ENCODE measurements at places on chromosomes 4 and X.

DNA sequence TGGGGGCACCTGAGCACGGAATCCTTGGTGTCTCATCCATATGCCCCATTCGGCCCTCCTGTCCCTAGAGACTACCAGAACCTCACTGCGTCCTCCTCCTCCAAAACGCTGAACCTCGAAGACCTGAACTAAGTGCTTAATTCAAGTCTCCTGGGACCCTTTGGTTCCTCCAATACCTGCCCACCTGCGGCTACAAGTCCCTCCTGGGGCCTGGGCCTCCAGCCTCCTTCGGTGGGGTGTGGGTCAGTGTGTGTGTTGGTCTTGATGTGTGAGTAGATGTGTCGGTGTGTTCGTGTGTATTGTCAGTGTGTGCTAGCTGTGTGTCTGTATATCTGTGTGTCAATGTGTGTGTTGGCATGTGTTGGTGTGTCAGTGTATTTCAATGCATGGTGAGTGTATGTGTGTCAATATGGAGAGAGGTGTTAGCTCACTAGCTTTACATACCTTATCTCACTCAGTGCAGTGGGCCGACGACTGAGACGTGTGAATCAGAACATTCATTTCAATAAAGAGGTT lies 2.6 kb upstream of the SEPTIN6 start:
- DNase-seq, result no peak

DNA sequence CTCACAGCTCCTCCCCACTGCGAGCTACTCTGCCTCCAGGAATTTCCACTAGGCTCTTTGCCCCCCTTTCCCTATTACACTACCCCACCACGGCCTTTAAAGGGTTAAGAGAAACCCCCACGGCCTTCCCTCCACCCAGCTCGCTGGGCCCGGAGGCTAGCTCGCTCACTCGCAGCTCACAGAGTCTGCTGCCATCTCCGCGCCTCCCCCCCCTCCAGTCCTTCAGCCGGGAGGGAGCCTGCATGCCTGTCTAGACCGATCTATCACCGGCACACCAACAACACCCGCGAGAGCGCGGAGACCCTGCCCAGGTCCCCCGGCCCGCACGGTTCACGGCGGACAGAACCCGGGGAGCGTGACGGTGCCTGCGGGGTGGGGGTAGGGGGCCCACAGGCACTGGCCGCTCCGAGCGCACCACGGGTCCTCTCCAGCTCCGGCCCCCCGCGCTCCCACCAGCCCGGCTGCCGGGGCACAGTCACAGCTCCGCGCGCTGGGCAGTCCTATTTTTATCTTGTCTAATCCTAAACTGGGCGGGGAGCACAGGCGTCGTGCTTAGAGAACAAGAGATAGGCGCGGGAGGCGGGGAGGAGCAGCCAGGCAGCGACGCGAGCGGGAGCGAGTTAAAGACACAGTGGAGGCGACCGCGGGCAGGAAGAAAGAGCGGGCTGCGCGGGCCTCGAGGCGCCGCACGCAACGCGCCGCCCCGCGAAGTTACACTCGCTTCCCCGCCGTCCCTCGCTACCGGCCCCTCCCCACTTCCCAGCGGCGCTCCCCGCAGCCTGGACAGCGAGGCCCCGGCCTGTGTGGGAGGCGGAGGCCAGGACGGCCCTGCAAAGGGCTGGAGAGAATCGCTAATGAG lies 3.5 kb downstream of the BCOR start:
- DNase-seq, result peak; percentile 77

GRCh38 chr4:26171941-26172340 lies 148.9 kb upstream of the RBPJ start:
- DNase-seq, result peak; percentile 36

GRCh38 chr4:11487868-11488544 lies 59.3 kb upstream of the HS3ST1 start:
- DNase-seq, result no peak

DNA sequence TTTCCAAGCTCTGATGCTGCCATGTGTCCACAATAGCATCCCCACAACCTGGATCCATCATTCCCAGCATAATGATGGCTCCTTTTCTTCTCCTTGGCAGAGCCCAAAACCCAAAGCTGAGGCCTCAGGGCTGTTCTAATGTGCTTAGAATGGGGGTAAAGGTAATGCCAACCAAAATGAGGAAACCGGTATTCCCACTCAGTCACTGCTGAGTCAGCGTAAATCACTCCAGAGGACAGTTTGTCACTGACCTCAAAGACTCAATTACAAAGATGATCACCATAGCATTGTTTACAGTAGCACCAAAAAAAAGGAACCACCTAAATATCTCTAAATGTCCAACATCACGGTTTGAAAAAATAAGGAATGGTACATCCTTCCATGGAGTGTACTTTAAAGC lies 41.2 kb downstream of the OTOP1 start:
- no peak for DNase-seq

- peak; percentile 91 for DNase-seq
Observed at GRCh38 chr4:76830964-76831703, 66.8 kb downstream of the SOWAHB start.

DNA sequence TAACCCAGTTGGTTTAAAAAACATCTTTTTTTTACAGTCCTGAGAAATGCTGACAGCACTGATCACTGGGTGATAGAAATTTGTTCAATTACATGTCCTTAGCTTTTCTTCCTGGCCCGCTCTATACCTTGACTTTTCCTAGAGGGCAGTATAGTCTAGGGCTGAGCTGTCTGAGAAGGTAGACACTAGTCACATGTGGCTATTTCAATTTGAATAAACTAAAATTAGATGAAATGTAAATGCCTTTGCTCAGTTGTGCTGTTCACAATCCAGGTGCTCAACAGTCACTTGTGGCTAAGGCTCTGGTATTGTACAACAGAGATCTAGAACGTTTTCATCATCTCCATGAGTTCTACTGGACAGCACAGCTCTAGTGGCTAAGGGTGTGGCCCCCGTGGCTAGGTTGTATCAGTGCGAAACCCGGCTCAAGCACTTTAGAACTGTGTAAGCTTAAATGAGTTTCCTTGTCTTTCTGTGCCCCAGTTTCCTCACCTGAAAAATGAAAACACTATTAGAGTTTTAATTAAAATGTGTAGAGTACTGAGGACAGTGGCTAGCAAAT lies 111.6 kb upstream of the WDR17 start:
- no peak for DNase-seq

- DNase-seq, result no peak
Observed at GRCh38 chr4:3799496-3799895, 33.3 kb downstream of the ADRA2C start.

DNA sequence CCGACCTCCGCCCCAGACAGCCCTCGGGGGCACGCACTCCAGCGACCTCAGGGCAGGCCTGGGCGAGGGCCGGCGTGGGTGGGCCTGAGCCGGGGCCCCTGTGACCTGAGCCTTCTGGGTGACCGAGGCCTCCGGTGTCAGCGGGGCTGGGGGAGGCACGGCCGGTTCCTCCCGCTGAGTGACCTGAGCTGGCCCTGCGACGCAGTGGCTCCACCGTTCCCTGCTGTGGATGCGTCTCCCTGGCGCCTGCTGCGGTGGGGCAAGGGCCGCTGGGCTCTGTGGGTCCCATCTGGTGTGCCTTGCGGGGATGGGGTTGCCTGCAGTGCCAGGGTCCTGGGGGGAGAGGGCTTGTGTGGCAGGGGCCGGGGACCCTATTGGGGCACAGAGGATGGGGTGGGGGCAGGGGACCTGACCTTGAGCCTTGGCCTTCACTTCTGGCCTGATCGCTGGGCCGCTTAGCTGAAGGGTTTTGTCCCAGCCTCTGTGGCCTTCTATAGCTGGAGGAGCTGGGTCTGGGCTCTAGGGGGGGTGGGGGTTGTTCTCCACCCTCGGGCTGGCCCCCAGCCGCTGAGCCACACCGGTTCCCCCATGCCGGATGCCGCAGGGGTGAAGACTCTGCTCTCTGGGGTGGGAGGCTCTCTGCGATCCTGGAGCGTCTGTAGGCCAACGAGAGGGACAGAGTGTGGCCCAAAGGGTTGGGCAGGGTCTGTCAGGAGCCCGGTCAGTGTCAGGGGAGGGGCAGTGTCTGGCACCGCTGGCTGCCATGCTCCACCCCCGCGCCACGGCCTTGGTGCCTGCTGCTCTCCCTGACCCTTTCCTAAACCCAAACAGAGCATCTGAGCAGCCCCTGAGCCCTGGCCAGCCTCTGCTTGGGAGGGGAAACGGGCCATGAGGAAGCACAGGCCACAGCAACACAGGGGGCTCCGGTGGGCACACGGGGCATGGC lies 2.3 kb downstream of the NAT8L start:
- no peak for DNase-seq

Data from fibroblast of skin of back (primary cell).